ENCODE measurements at places on chromosomes 7 and 10. TPM values are rescaled to one million over a fixed set of nuclear protein-coding genes. Genes with fewer than 3 reads are reported as not detected.

HECW1 gene
- total RNA-seq = 0.23 TPM

FAM185A gene
- total RNA-seq = 4.8 TPM

SGMS1 gene
- 22.4 TPM for total RNA-seq

STEAP1B gene
- 0.65 TPM for total RNA-seq

MALRD1 gene
- total RNA-seq = 0.57 TPM

TAX1BP1 gene
- 179 TPM for total RNA-seq

ZNF488 gene
- total RNA-seq = not detected

RNF32 gene
- total RNA-seq = 0.62 TPM

COL17A1 gene
- not detected for total RNA-seq

GJD4 gene
- not detected for total RNA-seq

DNA sequence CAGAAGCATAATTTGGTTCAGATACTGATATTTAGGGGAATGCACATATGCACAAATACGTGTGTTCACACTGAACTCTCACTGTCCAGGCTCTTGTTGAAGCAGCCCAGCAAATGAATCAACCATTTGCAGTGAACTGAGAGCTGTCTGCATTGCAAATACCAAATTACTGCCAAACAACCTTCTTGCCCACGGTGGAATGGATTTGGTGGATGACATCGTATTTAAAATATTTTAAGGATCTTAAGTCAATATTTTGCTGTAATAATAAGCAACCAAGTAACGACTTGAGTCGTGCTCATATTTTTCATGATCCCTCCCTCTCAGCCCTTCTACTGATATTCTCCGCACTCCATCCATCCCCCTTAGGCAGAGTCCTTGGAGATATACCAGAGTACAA is 107.9 kb upstream of the FEZF1 start:
- no peak for DNase-seq

DNA sequence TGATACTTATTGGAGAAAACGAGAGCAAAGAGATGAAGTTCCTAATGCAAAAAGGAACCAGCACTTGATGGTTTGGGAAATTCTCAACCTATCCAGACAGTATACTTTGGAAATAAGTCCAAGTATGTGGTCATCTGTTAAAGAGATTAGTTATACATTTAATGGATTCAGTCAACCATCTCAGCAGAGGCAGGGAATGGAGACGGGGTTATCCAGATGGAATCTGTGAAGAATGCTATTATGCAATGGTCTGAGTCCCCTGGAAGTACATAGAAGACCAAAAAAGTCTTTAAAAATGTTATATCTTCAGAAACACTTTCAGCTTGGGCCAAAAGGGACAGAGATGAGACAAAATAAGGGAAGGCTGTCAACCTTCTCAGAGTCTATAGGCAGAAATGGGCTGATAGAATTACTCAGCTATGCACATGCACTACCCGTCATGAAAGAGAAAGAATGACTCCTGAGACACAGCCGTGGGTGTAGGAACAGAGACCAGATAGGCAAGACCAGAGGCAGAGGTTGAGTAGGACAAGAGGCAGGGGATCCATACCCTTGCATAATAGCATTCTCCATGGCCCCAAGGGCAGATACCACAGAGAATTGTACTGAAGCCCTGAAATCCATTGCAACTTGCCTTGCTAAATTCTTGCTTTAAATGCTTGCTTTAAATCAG is 738.8 kb upstream of the POT1 start:
- no peak for DNase-seq

GRCh38 chr7:130269318-130269694 is 2.6 kb downstream of the CPA2 start:
- DNase-seq = no peak

DNA sequence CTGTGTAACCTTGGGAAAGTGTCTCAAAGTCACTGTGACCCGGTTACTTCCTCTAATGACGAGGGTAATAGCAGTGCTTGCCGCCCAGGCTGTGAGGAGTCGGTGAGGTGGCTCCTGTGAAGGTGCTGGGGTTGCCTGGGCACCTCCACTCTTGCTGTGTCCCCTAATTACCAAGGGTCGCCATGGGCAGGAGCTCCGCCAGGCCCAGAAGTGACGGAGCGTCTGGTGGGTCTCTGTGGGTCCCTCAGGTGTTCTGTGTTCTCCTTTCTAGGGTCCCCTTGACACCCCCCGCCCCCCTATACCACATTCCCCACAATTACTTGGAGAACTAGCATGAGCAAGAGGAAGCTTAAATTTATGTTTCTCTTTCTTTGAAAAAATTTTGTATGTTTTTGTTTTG is 161.5 kb downstream of the WDR37 start:
- no peak for DNase-seq

GRCh38 chr7:135672560-135673359 is 10.4 kb downstream of the STMP1 start:
- peak; percentile 53 for DNase-seq

DNA sequence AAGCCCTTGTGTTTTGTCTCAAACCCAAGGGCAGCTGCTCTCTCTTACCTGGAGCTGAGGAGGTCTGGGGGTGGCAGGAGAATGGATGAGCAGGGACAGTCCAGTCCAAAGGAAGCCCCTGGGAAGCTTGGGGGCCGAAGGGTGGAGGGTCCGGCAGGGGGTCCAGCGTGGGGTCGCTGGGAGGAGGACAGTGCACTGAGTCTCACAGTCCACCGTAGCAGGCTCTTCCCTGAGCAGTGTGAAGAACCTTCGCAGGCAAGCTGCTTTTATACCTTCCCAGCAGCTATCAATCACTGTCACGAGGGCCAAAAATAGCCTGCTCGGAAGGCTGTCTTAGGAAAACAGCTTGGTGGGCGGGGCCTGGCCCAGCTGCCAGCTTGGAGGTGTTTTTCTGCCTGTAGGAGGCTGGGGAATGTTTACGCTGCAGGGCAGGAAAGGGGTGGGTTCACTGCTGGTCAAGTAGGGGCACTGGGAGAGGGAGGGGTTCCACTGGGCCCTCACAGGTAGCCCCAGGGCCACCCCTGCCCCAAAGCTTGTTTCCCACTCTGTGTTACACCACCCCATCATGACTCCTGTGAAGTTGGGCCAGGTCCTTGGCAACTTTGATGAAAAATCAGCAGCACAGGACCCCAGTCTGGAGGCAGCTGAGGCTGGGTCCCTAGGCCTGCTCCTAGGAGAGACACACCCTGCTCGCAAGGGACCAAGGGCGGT is at the start of gene DEPP1:
Gene DEPP1 (minus strand): TSS at position 240 of the 711 bp plus-strand sequence. CDS start 779 bp downstream, outside the sequence.
- peak; percentile 90 for DNase-seq

- no peak for DNase-seq
These were observed 1144.6 kb downstream of the SORCS3 start for GRCh38 chr10:105785721-105786120.

- no peak for DNase-seq
These were observed 126.5 kb downstream of the CUBN start for GRCh38 chr10:17003151-17003550.

- no peak for DNase-seq
These were observed 26.1 kb downstream of the ST7 start for GRCh38 chr7:116979430-116979829.

DNA sequence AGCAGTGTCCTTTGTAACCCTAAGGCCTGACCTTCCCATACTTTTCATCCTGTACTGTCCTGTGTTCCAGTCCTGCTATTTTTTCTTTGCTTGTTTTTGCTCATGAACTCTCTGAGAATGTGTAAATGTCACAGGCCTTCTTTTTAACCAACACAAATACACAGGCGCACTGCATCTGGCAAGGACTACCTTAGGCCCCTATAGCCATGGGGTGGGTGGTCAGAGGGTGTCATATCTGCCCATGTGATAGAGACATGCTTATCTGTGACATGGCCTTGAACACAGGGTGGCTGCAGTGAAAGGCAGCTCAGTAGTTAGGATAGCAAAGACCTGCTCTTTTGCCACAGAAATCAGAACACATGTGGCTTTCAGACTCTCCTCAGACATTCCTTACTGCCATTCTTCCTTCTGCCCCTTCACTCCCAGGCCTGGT is 3.9 kb upstream of the MBL2 start:
- no peak for DNase-seq
